ENCODE measurements at places on chromosomes 13 and 19.

DNA sequence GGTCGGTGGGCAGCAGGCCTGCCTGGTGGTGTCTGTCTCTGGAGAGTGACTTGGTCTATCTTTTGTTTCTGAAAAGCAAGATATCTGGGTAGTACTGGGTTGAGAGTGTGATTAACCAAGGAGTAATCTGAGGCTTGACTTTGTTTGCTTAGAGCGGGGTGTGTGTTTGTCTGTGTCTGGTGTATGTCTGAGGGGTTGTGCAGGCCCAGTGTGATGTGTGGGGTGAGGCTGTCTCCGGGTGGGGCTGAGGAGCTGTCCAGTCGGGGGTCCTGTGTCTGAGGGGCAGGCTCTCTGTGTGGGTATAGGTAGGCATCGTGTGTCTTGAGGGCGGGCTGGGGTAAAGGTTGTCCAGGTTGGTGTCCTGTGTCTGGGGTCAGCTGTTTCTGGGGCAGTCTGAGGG is 11.1 kb upstream of the TIMM50 start:
- peaks cover 99% of the 10 kb centered on the region for H3K36me3 ChIP-seq
- H3K4me3 ChIP-seq = no peak overlapping the region
- DNase-seq = no peak
- no peaks in the 10 kb centered on the region for H3K4me1 ChIP-seq

GRCh38 chr13:74299721-74300120 is 165.5 kb upstream of the KLF12 start:
- DNase-seq = no peak
- H3K27me3 ChIP-seq = no peaks in the 10 kb centered on the region
- no peak overlapping the region for H3K4me3 ChIP-seq

- no peak overlapping the region for H3K4me3 ChIP-seq
- no peaks in the 10 kb centered on the region for H3K36me3 ChIP-seq
- no peak overlapping the region for H3K27ac ChIP-seq
- DNase-seq = no peak
- H3K27me3 ChIP-seq = peaks cover 15% of the 10 kb centered on the region
Observed at GRCh38 chr19:6527893-6528543, 2.8 kb upstream of the TNFSF9 start.

DNA sequence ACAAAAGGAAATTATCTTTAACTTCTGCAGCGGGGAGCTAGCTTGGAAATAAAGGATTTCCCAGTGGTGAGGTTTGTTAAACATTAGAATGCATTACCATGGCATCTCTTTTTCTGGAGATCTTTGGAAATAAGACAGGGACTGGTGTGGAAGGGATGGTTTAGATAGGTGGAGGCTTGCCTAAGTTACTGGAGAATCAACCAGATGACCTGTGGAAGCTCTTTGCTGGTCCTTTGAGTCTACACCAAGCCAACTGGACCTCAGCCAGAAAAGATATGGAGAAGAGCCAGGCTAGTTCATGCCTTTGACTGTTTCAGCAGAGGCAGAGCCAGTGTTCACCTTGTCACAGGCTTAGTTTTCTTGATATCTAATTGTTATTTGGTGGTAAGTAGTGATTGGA is 134.7 kb downstream of the KCNRG start:
- no peak for DNase-seq
- no peaks in the 10 kb centered on the region for H3K36me3 ChIP-seq
- H3K27ac ChIP-seq = no peak overlapping the region
- H3K4me3 ChIP-seq = no peak overlapping the region
- H3K27me3 ChIP-seq = no peaks in the 10 kb centered on the region
- H3K4me1 ChIP-seq = peaks cover 5% of the 10 kb centered on the region

GRCh38 chr19:39182174-39182505 is 14.6 kb upstream of the NCCRP1 start:
- H3K4me1 ChIP-seq = no peaks in the 10 kb centered on the region
- no peak for DNase-seq
- no peaks in the 10 kb centered on the region for H3K27me3 ChIP-seq
- no peak overlapping the region for H3K4me3 ChIP-seq
- H3K27ac ChIP-seq = no peak overlapping the region
- H3K36me3 ChIP-seq = peaks cover 13% of the 10 kb centered on the region

DNA sequence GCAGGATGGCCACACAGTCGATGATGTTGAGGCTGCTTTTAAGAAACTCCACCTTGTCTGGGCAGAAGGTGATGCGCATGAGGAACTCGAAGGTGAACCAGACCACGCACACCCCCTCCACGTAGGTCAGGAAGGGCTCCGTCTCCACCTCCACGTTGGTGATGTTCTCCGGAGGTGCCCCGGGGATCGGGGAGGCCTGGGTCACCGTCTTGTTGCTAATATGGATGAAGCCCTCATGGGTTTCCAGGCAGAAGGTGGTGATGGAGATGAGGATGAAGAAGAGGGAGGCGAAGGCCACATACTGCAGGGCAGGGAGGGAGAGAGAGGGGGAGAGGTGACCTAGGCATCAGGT is 5.4 kb downstream of the KCNC3 start:
- DNase-seq = no peak
- no peak overlapping the region for H3K27ac ChIP-seq
- no peak overlapping the region for H3K4me3 ChIP-seq
- H3K36me3 ChIP-seq = no peaks in the 10 kb centered on the region
- peaks cover 26% of the 10 kb centered on the region for H3K27me3 ChIP-seq

DNA sequence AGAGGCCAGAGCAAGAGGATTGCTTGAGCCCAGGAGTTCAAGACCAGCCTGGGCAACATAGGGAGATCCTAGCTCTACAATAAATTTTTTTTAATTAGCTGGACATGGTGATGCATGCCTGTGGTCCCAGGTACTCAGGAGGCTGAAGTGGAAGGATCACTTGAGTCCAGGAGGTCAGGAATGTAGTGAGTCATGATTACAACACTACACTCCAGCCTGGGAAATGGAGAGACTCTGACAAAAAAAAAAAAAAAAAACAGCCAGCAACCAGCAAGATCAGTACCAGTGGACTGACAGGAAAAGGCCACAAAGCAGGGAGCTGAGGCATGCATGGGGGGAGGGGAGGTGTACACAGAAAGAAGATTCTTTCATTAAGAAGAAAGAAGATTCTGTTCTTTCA is 52.7 kb upstream of the RFXAP start:
- no peaks in the 10 kb centered on the region for H3K36me3 ChIP-seq
- no peak overlapping the region for H3K4me3 ChIP-seq
- H3K4me1 ChIP-seq = no peaks in the 10 kb centered on the region
- DNase-seq = no peak
- H3K27ac ChIP-seq = no peak overlapping the region
- H3K27me3 ChIP-seq = peaks cover 3% of the 10 kb centered on the region

DNA sequence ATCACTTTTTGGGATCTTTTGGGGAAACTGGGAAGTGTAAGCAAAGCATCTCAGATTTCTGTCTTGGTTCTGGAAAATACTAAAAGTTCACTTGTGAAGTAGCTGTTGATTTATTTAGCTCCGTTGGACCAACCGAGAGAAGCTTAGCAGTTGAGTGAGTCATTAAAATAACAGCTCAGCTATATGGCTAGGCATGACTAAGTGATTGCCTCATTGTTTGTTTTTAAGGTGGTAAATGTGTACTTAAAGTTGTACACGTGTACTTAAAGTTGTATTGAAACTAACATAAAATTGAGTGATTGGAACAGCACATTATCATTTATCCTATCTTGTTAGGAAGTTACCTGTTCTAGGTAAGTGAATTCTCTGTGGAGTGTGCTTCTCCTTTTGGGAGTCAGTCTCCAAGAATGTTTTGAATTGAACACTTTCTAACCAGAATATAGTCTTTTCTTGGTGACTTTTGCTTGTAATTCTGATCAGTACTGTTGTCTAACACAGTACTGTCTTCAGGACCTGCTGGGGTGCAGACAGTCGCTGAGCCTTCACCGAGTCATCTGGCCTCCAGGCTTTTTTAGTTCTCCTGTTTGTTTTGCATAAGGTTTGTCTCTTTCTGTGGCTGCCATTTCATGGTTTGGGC is 2.9 kb upstream of the DCUN1D2 start:
- no peaks in the 10 kb centered on the region for H3K27me3 ChIP-seq
- peaks cover 48% of the 10 kb centered on the region for H3K4me1 ChIP-seq
- H3K27ac ChIP-seq = no peak overlapping the region
- DNase-seq = no peak

DNA sequence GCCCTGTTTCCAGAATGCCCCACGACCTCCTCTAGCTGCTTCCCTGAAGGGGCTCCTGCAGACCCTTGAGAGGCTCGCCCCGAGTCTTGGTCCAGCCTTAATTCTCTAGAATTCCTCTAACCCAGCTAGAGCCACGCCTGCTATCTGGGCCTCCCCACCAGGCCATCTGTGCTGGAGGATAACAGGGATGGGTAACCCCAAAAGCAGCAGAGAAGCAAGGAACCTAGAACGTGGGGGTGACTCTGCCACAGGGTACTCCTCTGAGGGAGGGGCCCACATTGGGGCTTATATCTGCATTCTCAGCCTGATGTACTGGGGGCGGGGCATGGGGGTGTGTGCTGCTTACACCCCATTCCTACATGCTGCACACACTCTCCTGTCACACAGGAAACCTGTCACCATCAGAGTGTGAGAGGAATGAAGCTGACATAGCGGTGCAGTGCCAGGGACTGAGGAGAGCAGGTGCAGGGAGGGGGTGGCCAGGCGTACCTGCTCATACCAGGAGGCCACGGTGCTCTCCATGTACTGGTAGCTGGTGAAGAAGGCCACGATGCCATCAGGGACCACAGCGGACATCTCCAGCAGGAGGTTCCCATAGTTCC is 13.8 kb downstream of the KLC3 start:
- peaks cover 27% of the 10 kb centered on the region for H3K36me3 ChIP-seq
- no peaks in the 10 kb centered on the region for H3K4me1 ChIP-seq
- H3K27me3 ChIP-seq = no peaks in the 10 kb centered on the region
- no peak overlapping the region for H3K4me3 ChIP-seq
- H3K27ac ChIP-seq = no peak overlapping the region

DNA sequence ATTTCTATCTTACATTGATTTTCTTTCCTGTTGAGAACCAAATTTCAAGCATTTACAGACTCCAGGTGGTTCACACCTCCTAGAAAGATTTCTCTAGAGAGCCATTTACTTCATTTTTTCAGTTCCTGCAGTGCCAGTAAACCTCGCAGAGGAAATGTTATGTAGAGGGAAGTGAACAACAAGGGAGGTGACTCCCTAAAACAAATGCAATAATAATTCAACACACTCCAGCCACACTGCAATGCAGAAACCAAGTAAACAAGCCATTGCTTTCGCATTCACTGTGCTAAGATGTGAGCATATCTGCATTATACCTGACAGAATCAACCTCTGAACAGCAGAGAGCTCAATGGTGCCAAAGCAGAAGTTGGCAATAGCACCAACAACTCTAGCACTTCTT is 215.1 kb downstream of the RBM26 start:
- no peak overlapping the region for H3K27ac ChIP-seq
- no peaks in the 10 kb centered on the region for H3K36me3 ChIP-seq
- peaks cover 5% of the 10 kb centered on the region for H3K4me1 ChIP-seq
- DNase-seq = no peak
- no peak overlapping the region for H3K4me3 ChIP-seq
- H3K27me3 ChIP-seq = no peaks in the 10 kb centered on the region

GRCh38 chr19:28471731-28472510 is 741.0 kb downstream of the UQCRFS1 start:
- no peak for DNase-seq
- H3K27me3 ChIP-seq = no peaks in the 10 kb centered on the region
- peaks cover 5% of the 10 kb centered on the region for H3K4me1 ChIP-seq

DNA sequence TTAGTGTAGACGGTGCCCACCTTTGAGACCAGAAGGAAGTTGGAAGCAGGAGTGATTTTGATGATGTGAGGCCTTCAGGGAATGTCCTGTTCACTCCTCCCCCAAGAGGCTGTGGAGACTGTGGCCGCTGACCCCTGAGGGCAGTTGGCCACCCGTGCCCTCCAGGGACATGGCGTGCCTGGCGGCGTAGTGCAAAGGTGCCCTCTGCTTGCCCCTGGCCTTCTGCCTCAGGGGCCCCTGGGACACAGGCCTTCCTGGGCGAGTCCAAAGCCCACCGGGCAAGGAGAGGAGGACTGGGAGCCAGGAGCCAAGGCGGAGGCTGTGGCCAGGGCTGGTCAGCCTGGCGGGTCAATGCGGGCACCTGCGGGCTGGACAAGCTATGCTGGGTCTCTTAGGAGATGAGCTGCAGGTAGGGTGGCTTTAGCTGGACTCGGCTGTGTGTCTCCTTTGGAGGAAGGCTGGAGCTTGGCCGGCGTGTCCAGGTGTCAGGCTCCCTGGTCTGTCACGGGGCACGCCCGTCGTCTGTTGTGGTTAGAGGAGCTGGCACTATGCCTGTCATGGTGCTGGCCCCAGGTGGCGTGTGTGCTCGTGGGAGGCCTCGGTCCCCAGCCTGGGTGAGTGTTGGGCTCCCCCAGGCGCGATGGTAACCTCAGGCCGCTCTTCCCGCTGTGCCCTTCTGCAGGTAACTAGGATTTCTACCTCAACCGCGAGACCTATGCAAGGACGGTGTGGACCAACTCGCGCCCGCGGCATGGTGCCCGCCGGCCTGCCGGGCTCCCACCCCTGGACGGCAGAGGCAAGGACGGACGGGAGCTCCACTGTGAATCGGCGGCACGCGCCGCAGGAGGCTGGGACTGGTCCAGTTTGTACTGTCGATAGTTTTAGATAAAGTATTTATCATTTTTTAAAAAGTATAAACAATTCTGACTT is 6.8 kb downstream of the PLEKHJ1 start:
- H3K27ac ChIP-seq = no peak overlapping the region
- peaks cover 64% of the 10 kb centered on the region for H3K36me3 ChIP-seq
- H3K4me3 ChIP-seq = no peak overlapping the region

DNA sequence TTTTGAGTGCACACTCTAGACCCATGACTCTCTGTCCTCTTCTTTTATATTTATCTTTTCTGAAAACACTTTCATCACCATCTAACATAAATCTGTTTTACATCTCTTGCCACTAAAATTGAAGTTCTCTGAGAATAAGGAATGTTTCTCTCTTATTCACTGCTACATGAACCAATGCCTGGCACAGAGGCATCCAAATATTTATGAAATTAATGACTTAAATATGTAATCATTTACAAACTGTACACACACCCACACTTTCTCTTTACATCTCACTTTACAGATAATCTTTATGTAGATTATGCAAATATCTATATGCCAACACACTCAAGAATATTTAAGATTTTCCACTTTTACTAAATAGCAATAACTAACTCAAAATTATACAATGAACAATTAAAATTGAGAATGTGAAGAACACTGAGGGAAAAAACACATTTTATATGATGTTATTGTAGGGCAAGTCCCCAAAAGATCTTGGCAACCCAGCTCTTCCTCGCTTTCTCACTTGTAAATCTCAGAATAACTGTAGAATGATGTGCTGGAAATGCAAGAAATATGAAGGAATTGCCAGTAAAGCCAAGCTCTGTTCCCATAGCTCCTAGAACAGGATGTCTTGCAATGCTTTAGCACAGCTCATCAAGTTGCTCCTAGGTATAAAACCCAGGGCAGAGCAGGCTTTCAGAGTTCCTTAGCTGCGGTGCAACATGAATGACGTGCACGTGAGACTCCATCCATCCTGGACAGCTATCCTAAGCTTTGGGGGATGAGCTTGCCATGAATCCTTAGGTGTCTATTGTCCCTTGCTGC is 50.7 kb downstream of the UGGT2 start:
- H3K27ac ChIP-seq = no peak overlapping the region
- H3K4me3 ChIP-seq = no peak overlapping the region
- no peaks in the 10 kb centered on the region for H3K27me3 ChIP-seq
- H3K4me1 ChIP-seq = no peaks in the 10 kb centered on the region
- no peaks in the 10 kb centered on the region for H3K36me3 ChIP-seq

- no peak for DNase-seq
- H3K27me3 ChIP-seq = no peaks in the 10 kb centered on the region
- no peaks in the 10 kb centered on the region for H3K36me3 ChIP-seq
- H3K4me3 ChIP-seq = no peak overlapping the region
Observed at GRCh38 chr13:75687150-75687763, 51.1 kb downstream of the LMO7 start.

- H3K27ac ChIP-seq = no peak overlapping the region
- no peak for DNase-seq
- H3K36me3 ChIP-seq = no peaks in the 10 kb centered on the region
- H3K27me3 ChIP-seq = no peaks in the 10 kb centered on the region
Observed at GRCh38 chr13:38421590-38422560, 72.2 kb downstream of the UFM1 start.

All from CD4-positive, alpha-beta T cell (primary cell).